ENCODE measurements at places on chromosomes 2 and 18. TPM values are rescaled to one million over a fixed set of nuclear protein-coding genes. Genes with fewer than 3 reads are reported as not detected.

RGPD5 gene
- total RNA-seq = 39.8 TPM

CDH19 gene
- total RNA-seq = 0.79 TPM

GALR1 gene
- not detected for total RNA-seq

FARSB gene
- total RNA-seq = 12.4 TPM

RNF144A gene
- total RNA-seq = 11.4 TPM

LCT gene
- 0.08 TPM for total RNA-seq

CNTNAP5 gene
- not detected for total RNA-seq

ARHGAP15 gene
- total RNA-seq = 16.8 TPM

C2orf76 gene
- 11.0 TPM for total RNA-seq

TM4SF20 gene
- not detected for total RNA-seq

ABCG8 gene
- not detected for total RNA-seq

EVA1A gene
- total RNA-seq = 54.7 TPM

C2orf92 gene
- 8.9 TPM for total RNA-seq

OTX1 gene
- total RNA-seq = 0.55 TPM
